HCEC 1CT (cell line): ENCODE measurements at places on chromosomes 2 and 18.

GRCh38 chr2:46258937-46259776 lies 38.0 kb upstream of the EPAS1 start:
- peak; percentile 16 for DNase-seq

- peak; percentile 28 for DNase-seq
Observed at GRCh38 chr18:36899289-36899688, 70.4 kb downstream of the KIAA1328 start.

GRCh38 chr2:134917360-134917865 lies 1.2 kb upstream of the CCNT2 start:
- DNase-seq: no peak

DNA sequence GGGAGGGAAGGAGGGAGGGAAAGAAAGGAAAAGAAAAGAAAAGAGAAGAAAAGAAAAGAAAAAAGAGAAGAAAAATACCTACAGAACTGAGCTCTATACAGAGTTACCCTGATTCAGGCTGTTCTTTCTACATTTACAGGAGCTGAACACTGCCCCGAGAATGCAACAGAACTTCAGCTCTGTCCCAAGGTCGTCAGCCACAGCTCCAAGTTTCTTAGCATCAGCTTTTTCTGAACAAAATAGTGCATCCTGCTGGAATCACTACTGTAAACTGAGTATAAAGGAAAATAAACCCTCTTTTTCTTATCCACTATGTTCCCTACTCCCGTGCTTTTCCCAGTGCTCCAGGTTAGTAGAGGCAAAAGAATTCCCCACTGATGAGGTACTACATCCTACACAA lies 4.7 kb upstream of the PPP4R1 start:
- DNase-seq: no peak

DNA sequence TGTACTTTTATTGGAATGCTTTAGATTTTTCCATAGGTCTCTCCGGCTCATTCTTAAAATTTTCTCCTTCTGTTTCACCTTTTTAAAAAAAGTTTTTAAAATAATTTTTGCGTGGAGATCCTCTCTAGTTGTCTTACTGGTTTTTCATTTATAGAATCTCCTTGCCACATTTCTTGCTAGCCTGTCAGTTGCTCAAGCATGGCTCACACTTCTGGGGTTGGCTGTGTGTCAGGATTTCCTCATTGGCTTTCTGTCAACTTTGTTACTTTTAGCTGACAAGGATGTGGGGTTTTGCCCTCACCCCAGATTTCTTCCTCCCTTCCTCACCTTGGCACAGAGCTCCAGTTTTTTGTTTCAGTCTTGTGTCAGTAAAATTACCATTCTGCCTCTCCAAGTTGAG lies 124.6 kb downstream of the ZNF407 start:
- peak; percentile 77 for DNase-seq

DNA sequence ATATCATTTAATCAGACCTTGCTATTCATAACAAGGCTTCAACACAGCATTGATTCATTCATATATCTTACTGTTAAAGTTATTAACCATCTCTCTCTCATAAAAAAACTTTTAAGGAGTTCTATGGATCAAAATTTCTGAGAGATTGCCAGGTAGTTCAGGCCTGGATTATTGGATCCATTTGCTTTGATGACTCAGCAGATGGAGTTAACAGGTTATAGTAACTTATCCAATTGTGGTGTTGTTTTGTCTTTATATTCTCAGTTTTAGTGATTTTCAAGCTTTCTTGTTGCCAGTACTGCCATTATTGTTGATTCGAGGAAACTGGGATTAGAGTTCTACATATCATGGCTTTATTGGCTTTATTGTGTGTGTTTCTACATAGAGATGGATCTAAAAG lies 195.7 kb upstream of the MMADHC start:
- no peak for DNase-seq

DNA sequence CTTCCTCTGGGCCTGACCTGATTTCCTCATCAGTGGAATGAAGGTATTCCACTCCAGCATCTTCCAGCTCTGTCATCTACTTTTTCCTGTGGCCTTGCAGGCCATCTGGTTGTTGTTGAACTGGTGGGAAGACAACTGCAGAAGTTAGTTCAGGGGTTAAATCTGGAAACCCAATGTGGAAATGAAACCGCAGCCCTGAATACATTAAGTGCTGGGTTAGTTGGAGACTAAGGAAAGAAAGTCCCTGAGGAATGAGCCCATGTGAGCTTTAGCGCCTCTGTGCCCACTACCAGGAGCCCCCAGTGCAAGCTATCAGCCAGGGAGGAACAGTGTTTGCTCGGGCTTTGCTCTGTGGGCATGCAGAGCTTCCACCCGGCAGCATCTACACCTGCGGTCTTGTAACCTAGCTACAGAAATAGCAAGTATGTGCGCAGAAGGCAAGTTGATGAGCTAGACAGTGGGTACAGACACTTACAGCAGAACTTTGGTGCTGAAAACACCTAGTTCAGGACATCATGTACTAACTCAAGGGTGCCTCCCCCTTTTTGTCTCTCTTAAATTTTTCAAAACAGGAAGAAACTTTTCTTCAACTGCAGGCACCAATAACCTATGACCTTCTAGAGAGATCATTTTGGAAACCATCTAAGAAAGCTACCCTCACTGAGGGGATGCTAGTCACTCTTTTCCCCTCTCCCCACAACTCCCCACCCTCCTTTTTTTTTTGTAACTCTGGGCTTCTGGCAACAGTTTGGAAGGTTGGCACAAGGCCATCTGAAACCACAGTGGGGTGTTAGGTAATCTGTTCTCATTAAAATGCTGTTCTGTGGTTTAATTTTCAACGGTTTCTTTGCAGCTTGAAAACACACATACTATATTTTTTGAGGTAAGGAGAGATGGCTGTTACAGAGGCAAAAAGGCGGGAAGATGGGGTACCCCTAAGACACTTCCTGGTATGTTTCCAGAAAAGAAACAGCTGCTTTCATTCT lies 18.3 kb upstream of the CXCR4 start:
- DNase-seq: no peak

DNA sequence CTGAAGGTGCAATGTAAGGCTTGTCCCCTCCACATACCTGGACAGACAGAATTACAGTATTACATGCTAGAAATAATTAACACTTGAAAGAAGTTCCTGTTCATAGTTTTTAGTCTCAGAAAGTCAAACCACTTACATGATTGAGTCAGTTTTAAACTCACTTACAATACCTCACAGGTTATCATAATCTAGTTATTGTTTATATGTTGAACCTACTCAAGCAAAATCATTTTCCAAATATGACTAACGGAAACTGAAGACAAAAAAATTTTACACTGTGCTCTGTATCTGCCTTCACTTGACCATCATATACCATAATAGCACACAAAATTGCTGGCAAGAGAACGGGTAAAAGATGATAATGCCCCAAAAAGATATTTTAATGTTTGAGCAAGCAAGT lies 78.5 kb downstream of the ATL2 start:
- DNase-seq: no peak

- DNase-seq: peak; percentile 67
Observed at GRCh38 chr2:202529389-202529788, 105.4 kb upstream of the FAM117B start.

DNA sequence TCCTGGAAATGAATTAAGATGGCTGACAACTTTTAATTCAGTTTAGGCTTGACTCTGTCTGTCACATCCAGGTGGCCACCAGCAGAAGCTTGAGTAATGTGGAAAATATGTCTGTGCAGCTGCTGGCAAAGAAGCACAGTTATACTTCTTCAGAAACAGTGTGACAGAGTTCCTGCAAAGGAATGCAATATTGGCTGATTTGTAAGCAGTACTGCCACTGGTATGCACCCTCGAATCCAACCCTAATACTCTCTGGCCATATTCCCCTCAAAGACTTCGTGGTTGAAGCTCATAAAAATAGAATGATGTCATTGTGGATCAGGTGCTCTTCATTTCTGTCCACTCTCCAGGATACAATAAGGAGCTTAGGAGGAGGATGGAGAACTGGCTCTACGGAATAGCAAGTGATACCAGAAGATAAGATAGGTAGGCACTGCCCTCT lies 86.2 kb downstream of the METTL8 start:
- DNase-seq: peak; percentile 92

DNA sequence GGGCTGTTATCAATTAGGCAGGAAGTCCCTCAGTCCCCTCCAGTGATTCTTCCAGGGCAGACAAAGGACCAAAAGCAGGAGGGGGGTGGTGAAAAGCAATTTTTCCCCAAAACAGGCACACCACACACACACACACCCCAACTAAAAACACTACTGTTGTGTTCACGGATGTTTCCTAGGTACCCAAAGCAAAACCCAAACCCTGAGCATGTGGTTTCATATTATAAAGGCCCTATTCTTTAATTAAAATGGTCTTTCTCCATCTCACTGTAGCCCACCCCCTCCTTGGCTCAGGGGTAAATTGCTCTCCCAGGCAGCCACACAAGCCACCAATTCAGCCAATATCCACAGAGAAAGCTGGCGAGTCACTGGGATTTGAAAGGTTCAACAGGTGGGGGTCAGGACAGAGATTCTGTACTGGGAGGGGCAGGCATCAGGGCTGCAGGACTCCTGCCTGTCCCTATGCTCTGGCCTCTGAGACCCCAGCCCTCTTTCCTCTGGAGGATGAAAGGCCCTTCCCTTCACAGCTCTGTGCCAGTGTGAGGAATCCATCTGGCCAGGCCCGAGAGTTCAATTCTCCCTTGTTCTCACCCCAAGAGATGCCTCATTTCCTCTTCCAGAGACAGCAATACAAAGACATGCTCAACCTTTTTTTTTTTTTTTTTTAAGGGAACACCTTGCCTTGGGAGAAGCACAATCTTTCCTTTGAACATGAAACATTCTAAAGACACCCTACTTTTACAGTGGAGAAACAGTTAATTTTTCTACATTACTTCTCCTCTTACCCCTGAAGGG lies 43.6 kb downstream of the SPRED2 start:
- DNase-seq: no peak

GRCh38 chr2:225765820-225766219 lies 366.3 kb downstream of the NYAP2 start:
- no peak for DNase-seq

DNA sequence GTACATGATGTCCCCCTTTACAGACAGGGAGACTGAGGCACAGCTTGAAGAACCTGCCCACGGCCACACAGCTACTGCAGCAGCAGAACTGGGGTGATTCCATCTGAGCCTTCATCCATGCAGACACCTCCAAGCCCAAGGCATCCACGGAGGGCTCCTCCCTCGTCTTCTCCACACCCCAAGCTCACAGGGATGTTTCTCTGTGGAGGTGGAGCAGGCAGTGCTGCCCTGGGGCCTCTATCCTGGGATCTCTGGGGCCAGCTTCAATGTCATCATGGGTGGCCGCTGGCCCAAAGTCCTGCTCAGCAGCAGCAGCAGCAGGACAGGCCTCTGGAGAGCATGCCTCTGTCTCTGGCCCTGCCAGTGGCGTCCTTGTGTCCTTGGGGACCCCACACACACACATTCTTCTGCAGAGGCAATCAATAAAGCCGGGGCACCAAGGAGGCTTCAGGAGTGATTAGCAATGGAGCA lies 31.2 kb downstream of the ADI1 start:
- no peak for DNase-seq

- no peak for DNase-seq
Observed at GRCh38 chr2:177523781-177524180, 131.2 kb downstream of the AGPS start.

DNA sequence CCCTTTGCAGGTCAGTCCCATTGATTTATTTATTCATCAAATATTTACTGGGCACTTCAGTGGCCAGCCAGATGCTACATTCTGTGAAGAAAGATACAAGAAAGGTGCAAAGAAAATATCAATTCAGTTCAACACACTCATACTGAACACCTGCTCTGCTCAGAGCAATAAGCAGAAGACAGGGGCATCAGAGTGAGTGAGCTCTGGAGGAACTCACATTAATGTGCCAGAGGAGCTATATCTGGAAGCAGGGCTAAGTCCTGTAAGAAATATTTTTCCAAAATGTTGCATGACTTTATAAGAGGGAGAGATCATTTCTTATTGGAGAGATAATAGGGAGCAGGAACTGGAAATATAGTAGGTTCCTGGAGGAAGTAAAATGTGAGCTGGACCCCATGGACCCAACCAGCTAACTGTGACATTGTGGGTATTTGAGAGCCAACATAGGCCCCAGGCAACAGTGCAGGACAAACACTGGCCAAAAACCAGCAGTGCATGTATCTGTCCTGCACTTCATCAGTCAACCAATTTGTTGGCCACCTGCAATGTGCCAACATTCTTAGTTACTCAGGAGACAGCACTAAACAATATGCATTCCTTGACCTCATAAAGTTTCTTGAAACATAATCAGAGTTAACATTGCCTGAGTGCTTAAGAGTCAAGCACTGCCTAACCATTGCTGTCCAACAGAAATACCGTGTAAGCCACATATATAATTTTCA lies 102.7 kb upstream of the PTPRM start:
- DNase-seq: no peak

DNA sequence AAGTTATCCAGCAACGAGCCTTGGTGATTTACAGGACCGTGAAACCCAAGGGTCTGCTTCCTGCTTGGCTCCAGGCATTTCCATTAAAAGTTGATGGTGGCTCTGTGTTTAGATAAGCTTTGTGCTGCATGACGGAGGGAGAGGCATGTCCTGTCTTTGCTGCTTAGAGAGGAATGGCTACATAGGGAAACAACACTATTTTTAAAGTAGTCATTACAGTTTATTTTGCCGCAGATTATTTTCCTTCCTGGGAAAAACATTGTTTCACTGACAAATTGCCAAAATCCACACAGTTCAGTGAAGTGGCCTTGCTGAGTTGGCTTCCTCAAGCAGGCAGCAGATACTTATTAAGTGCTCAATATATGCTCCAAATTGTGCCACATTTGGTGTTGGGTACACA lies 98.5 kb downstream of the THSD7B start:
- DNase-seq: no peak

GRCh38 chr18:8515142-8515865 lies 93.9 kb upstream of the RAB12 start:
- DNase-seq: no peak

GRCh38 chr2:206846981-206847834 lies 81.8 kb downstream of the FASTKD2 start:
- DNase-seq: no peak

GRCh38 chr18:68784071-68784470 lies 13.8 kb upstream of the CCDC102B start:
- no peak for DNase-seq

GRCh38 chr2:151775057-151775740 lies 40.9 kb upstream of the NEB start:
- no peak for DNase-seq

DNA sequence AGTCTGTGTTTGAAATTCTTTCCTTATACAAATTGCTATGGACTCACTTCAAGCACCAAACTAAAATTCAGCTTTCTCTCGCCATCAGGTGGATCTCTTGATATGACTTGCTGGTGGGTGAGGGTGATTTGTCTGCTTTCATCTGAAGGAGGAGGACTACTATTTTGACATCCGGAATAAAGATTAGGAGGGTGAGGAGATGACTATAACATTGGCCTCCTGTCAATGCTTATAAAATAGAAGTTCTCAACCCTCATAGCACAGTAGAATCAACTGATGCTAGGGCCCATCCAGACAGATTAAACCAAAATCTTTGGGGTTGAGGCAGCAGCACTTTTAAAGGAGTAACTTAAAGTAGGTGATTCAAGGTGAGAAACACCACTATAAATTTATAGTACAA lies 120.4 kb upstream of the DNAJC10 start:
- no peak for DNase-seq

GRCh38 chr2:85652056-85652455 lies 15.9 kb downstream of the SFTPB start:
- DNase-seq: no peak

GRCh38 chr18:70500748-70501147 lies 211.9 kb downstream of the SOCS6 start:
- no peak for DNase-seq
